ENCODE measurements at places on chromosomes 11 and 22. TPM values are rescaled to one million over a fixed set of nuclear protein-coding genes. Genes with fewer than 3 reads are reported as not detected.

Gene SHISA8
- not detected for total RNA-seq

Gene MRGPRX3
- total RNA-seq, result not detected

Gene DRICH1
- total RNA-seq, result 0.79 TPM

DNA sequence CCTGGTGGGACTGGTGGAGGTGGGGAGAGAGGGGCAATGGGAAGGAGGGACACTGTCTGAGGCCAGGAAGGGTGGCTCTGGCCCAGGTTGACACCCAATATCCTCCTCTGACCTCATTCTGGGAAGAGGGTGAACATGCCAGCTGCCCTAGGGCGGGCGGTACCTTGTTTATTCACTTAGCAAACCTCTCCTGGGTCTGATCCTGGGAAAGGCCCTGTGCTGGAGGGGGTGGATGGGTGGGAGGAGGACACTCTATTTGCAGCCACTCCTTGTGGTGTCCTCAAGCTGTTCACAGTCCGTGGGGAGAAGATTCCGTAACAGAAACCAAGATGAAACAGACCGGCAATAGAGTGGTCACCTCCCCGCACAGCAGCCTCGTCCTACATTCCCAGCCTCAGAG, 49.7 kb upstream of the EIF3D start:
- no peaks in the 10 kb centered on the region for H3K36me3 ChIP-seq
- H3K4me3 ChIP-seq, result no peak overlapping the region
- no peak overlapping the region for H3K27ac ChIP-seq
- no peak for DNase-seq

GRCh38 chr11:76655501-76656049, 15.0 kb downstream of the LRRC32 start:
- peaks cover 5% of the 10 kb centered on the region for H3K4me1 ChIP-seq
- no peaks in the 10 kb centered on the region for H3K36me3 ChIP-seq
- H3K4me3 ChIP-seq, result no peak overlapping the region
- no peak overlapping the region for H3K27ac ChIP-seq
- peaks cover 2% of the 10 kb centered on the region for H3K27me3 ChIP-seq
- no peak for DNase-seq

DNA sequence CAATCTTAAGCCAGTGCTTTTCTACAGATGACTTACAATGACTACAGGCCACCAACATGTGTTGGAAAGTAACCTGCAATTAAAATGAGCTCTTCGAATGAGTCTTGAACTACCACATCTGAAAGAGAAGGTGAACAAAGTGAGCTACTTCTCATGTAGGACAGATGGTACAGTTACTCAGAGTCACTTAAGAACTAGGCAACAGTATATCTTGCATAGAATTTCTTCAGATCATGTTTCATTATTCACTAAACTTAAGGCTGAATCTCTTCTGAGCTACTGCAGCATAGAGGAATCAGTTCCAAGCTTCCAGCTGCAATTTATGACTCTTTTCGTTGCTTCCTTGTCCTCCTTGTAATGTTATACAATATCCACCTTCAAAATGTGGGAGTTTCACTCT, 270.9 kb downstream of the TTC28 start:
- H3K36me3 ChIP-seq, result peaks cover 2% of the 10 kb centered on the region
- no peaks in the 10 kb centered on the region for H3K4me1 ChIP-seq
- no peaks in the 10 kb centered on the region for H3K27me3 ChIP-seq
- no peak overlapping the region for H3K4me3 ChIP-seq

DNA sequence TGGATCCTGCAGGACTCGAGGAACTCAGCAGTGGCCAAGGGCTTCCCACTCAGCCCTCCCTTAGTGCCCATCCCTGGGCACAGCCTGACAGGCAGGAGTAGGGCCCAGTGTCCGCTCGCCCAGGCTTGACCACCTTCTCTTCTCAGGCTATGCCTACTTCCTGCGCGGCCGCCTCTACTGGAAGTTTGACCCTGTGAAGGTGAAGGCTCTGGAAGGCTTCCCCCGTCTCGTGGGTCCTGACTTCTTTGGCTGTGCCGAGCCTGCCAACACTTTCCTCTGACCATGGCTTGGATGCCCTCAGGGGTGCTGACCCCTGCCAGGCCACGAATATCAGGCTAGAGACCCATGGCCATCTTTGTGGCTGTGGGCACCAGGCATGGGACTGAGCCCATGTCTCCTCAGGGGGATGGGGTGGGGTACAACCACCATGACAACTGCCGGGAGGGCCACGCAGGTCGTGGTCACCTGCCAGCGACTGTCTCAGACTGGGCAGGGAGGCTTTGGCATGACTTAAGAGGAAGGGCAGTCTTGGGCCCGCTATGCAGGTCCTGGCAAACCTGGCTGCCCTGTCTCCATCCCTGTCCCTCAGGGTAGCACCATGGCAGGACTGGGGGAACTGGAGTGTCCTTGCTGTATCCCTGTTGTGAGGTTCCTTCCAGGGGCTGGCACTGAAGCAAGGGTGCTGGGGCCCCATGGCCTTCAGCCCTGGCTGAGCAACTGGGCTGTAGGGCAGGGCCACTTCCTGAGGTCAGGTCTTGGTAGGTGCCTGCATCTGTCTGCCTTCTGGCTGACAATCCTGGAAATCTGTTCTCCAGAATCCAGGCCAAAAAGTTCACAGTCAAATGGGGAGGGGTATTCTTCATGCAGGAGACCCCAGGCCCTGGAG, 3.3 kb upstream of the SMARCB1 start:
- DNase-seq, result no peak
- no peaks in the 10 kb centered on the region for H3K36me3 ChIP-seq

GRCh38 chr11:131955904-131956303, 585.5 kb downstream of the NTM start:
- H3K36me3 ChIP-seq, result no peaks in the 10 kb centered on the region
- H3K27me3 ChIP-seq, result no peaks in the 10 kb centered on the region
- DNase-seq, result no peak
- H3K4me3 ChIP-seq, result no peak overlapping the region
- no peak overlapping the region for H3K27ac ChIP-seq

DNA sequence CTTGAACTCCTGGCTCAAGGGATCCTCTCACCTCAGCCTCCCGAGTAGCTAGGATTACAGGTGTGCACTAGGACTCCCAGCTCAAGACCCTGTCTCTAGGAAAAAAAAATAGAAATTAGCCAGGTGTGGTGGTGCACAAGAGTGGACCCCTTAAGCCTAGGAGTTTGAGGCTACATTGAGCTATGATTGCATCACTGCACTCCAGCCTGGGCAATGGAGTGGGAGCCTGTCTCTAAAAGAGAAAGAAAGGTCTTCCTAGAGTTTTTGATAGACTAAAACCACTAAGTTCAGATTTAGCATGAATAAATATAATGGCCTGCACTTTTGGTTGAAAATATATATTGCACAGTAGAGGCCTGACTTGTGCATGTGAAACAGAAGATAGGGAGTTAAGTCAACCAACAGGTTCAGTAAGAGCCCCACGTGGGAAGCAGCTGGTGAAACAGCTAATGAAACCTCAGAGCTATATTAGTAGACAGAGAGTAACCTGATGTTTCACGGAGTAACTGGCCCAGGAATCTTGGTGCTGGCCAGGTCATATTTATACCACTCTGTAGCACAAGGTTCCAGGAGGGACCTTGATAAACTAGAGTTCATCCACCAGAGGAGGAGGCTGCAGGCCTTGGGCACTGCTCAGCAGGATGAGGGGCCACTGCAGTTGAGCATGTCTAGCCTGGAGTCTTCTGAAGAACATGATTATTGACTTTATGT, 4.6 kb upstream of the MICAL3 start:
- peaks cover 11% of the 10 kb centered on the region for H3K4me1 ChIP-seq
- H3K27ac ChIP-seq, result no peak overlapping the region
- no peak for DNase-seq
- no peaks in the 10 kb centered on the region for H3K36me3 ChIP-seq
- peaks cover 50% of the 10 kb centered on the region for H3K27me3 ChIP-seq
- no peak overlapping the region for H3K4me3 ChIP-seq

GRCh38 chr11:21614961-21615360, 577.9 kb upstream of the ANO5 start:
- no peak for DNase-seq
- no peaks in the 10 kb centered on the region for H3K4me1 ChIP-seq
- no peaks in the 10 kb centered on the region for H3K27me3 ChIP-seq
- no peaks in the 10 kb centered on the region for H3K36me3 ChIP-seq

GRCh38 chr11:96199563-96200025, 143.4 kb downstream of the MAML2 start:
- H3K4me3 ChIP-seq, result no peak overlapping the region
- H3K36me3 ChIP-seq, result peaks cover 48% of the 10 kb centered on the region
- H3K4me1 ChIP-seq, result peaks cover 32% of the 10 kb centered on the region
- DNase-seq, result no peak
- H3K27ac ChIP-seq, result no peak overlapping the region

DNA sequence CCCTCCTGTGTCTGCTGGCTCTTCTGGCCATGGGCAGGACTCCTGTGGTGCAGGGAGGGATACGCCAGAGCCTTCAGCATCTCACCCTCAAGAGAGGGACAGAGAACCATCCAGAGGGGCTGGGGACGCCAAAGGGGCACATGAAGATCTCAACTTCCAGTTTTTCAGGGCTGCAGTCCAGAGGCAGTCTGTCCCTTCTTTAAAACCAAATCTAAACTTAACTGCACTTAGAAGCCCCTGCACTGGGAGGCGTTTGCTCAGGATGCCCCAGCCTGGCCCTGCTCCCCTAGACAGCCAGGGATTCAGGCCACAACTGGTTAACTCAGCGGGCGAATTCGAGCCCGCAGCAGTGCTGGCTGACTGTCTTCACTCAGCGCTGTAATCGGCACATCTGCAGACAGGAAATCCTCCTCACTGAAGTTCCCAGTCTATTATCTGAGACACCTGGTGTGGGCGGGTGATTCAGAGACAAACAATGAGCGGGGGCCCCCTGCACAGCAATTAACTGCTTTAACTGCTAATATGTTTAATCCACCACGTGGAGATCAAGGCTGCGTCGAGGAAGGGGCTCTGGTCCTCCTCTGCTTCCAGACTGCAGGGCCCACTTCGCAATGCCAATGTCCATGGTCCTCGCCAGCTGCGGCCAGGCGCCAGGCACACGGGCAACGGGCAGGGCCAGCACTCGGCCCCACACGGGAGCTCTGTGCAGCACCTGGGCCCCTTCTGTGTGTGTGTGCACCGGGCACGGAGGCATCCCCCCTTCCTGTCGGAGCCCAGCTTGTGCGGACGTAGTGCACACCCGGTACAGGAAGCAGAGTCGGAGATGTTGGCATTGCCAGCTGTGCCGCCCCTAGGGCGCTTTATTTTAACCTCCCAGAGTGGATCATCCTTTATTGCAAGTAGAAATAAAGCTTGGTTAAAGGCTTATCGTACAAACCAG, 36.9 kb upstream of the GNB1L start:
- peak overlapping the region; percentile 92 for H3K27ac ChIP-seq
- H3K4me1 ChIP-seq, result peaks cover 39% of the 10 kb centered on the region
- no peaks in the 10 kb centered on the region for H3K36me3 ChIP-seq
- H3K4me3 ChIP-seq, result peak overlapping the region; percentile 82
- peak; percentile 67 for DNase-seq
- H3K27me3 ChIP-seq, result no peaks in the 10 kb centered on the region

DNA sequence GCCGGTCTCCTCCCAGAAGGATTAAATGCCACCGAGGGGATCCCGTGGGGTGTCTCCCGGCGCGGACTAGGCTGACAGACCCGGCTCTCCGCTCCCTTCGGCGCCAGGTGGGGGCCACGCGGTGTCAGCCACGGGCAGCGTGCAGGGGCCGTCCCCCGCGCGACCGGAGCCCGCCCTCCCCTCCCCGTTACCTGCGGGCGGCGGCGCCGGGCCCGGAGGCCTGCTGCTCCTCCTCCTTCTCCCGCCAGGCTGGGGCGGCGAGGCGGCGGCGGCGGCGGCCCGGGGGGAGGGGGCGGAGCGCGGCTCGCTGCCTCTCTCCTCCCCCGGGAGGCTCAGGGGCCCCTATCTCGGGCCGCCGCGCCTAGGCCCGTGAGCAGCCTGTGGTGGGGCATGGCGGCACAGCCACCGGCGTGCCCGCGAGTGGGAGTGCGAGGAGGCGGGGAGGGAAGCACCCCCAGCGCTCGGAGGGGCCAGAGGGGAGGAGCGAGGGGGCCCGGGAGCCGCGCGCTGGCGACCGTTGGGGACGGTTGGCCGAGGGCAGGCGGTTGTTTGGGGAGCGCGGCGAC, 450 bp downstream of the ZBTB44 start:
- H3K36me3 ChIP-seq, result no peaks in the 10 kb centered on the region
- H3K27ac ChIP-seq, result peak overlapping the region; percentile 93
- peaks cover 27% of the 10 kb centered on the region for H3K4me1 ChIP-seq
- no peaks in the 10 kb centered on the region for H3K27me3 ChIP-seq

GRCh38 chr11:121696177-121696871, 243.6 kb upstream of the SORL1-AS1 start:
- H3K27me3 ChIP-seq, result peaks cover 16% of the 10 kb centered on the region
- no peak overlapping the region for H3K27ac ChIP-seq
- no peak for DNase-seq
- H3K4me3 ChIP-seq, result no peak overlapping the region

- peak; percentile 71 for DNase-seq
- peaks cover 8% of the 10 kb centered on the region for H3K36me3 ChIP-seq
- no peaks in the 10 kb centered on the region for H3K27me3 ChIP-seq
- H3K4me3 ChIP-seq, result peak within 1 kb of the TSS; percentile 64
- peak within 1 kb of the TSS; percentile 71 for H3K27ac ChIP-seq
Observed at GRCh38 chr22:42074132-42074811, at the start of gene PHETA2. PHETA2 (plus strand) TSS chr22:42074248; CDS start chr22:42077294, 3,046 bp downstream.

DNA sequence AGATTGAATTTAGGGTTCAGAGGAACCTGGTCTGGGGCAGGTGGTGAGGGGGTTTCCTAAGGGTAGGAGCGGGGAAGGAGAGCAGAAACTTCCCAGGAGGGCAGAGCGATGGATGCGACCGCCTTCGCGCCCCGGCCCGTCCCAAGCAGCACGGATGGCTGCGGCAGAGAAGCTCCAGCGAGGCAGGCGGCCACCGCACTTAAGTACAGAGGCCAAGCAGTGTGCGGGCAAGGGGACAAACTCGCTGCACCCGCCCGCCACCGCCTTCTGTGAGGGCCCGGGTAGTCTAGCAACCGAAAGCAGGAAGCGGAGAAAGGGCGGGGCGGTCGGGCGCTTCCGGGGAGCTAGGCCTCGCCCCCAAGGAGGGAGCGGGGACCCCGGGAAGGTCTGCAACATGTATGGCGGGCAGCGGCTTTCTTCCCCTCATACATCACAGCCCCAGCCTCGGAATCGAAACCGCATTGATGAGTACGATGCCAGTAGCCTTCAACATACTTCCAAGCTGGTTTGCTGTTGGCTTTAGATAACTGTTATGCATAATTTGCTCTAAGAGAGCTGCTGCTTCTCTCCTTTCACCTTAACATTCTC, at the start of gene AGBL2:
Gene AGBL2, minus strand, starts transcription at position 288 of the 588 bp plus-strand sequence. CDS start 719 bp downstream, outside the sequence.
- H3K4me1 ChIP-seq, result peaks cover 16% of the 10 kb centered on the region
- H3K27me3 ChIP-seq, result no peaks in the 10 kb centered on the region
- peak within 1 kb of the TSS; percentile 96 for H3K4me3 ChIP-seq
- DNase-seq, result peak; percentile 89
- peak within 1 kb of the TSS; percentile 96 for H3K27ac ChIP-seq
- H3K36me3 ChIP-seq, result peaks cover 11% of the 10 kb centered on the region

Measured in activated naive CD8-positive, alpha-beta T cell treated with anti-CD3 and anti-CD28 coated beads, Interleukin-2, amount 10 ng/mL, durations not matched to agents 7 days and 5 days (primary cell).